ENCODE measurements at places on chromosomes 5 and 9. TPM values are rescaled to one million over a fixed set of nuclear protein-coding genes. Genes with fewer than 3 reads are reported as not detected.

OCLN gene
- 66.5 TPM for total RNA-seq

LARP1 gene
- total RNA-seq: 232 TPM

PDE6A gene
- total RNA-seq: 0.50 TPM

BTNL8 gene
- total RNA-seq: not detected

SHISAL2B gene
- total RNA-seq: not detected

PCA3 gene
- not detected for total RNA-seq

SV2C gene
- not detected for total RNA-seq

PPIC gene
- 22.3 TPM for total RNA-seq

NR5A1 gene
- total RNA-seq: 0.13 TPM

INSL6 gene
- total RNA-seq: not detected

ZDHHC12 gene
- 102 TPM for total RNA-seq

TMEM174 gene
- not detected for total RNA-seq

GARIN3 gene
- total RNA-seq: not detected

NR4A3 gene
- not detected for total RNA-seq

All from PC-9 (cell line).